Activated naive CD8-positive, alpha-beta T cell treated with anti-CD3 and anti-CD28 coated beads, Interleukin-2, amount 10 ng/mL, durations not matched to agents 7 days and 5 days (primary cell): ENCODE measurements at places on chromosomes 6 and 20. TPM values are rescaled to one million over a fixed set of nuclear protein-coding genes. Genes with fewer than 3 reads are reported as not detected.

GRCh38 chr6:104548297-104548696 is 311.4 kb downstream of the HACE1 start:
- no peak for DNase-seq

GRCh38 chr6:168683621-168684020 is 242.6 kb downstream of the SMOC2 start:
- DNase-seq, result no peak

- DNase-seq, result no peak
Observed at GRCh38 chr6:161744211-161745067, 470.6 kb upstream of the AGPAT4 start.

DNA sequence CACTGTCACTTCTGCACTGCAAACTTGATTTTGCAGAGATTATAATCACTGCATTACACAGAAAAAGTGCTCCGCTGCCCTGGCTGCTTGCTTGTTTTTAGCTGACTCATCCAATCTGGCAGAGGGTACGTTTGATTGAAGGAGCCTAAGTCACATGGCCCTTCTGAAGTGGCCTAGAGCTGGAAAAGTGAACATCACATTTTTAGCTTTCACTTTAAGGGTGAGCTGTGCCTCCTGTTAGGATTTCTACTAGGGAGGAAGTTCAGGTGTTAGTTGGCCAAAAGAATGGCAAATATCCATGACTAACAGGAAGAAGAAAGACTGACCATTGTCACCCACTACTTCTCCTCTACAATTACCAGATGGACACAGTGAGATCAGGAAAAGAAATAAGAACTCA is 889.1 kb upstream of the MAP3K7 start:
- no peak for DNase-seq

- no peak for DNase-seq
Observed at GRCh38 chr6:106147476-106147875, 61.3 kb downstream of the PRDM1 start.

DNA sequence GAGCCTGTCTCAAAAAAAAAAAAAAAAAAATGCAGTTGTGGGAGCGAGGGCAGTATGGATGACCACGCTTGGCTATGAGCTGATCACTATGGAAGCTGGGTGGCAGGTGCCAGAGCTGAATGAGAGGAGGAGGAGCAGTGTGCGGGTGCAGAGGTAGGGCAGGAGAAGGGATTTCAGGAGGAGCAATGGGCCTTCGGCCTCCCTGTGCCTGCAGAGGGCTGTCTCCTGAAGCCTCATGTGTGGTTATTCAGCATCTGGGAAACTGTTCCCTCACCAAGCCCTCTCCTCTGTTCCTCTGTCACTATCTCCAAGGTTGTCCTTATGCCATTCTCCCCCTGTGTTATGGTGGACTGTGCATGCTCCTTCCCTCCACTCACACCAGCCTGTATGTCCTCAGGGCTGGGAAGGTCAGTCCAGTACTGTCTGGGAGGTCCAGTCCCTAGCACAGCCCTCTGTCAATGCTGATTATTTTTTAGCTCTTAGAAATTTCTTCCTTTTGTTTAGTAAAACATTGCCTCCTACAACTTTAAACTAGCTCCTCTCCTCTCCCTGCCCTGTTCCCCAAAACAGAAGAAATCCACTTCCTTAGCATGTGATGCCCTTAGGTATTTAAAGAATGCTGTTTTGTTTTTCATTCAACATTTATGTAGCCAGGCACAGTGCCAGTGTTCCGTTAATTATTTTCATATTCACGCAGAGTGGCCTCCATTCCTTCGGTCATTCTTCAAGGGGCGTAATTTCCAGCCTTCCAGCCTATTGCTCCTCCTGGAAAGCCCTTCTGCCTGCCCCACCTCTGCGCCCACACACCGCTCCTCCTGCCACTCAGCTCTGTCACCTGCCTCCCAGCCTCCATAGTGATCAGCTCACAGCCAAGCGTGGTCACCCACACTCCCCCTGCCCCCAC is 48.9 kb downstream of the CNBD2 start:
- no peak for DNase-seq

GRCh38 chr6:14641423-14642135 is 524.0 kb downstream of the CD83 start:
- no peak for DNase-seq

- DNase-seq, result no peak
Observed at GRCh38 chr6:113995634-113996033, 24.7 kb upstream of the HDAC2 start.

DNA sequence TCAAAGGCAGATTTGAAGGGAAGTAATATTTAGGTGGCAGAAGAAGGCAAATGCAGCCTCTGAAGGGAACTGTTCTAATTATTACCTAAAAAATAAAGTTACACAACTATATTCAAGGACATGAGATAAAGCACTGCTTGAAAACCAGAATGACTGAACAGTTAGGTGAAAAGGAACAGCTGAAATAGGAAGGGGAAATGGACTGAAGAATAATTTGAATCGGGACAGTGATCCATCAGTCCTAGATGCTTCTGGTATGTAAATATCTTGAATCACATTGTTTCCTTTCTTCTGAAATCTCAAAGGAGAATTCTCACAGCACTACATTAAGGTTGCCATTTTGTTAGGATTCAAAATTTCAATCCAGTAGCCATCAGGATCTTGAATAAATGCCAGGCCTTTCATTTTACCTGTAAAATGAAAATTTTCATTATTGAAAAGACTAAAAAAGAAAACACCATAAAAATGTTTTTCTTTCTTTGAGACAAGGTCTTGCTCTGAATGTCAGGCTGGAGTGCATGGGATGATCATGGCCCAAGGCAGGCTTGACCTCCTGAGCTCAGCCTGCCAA is 25.9 kb downstream of the GLO1 start:
- DNase-seq, result no peak

- DNase-seq, result no peak
Observed at GRCh38 chr6:134436281-134436815, 118.4 kb upstream of the SGK1 start.

DNA sequence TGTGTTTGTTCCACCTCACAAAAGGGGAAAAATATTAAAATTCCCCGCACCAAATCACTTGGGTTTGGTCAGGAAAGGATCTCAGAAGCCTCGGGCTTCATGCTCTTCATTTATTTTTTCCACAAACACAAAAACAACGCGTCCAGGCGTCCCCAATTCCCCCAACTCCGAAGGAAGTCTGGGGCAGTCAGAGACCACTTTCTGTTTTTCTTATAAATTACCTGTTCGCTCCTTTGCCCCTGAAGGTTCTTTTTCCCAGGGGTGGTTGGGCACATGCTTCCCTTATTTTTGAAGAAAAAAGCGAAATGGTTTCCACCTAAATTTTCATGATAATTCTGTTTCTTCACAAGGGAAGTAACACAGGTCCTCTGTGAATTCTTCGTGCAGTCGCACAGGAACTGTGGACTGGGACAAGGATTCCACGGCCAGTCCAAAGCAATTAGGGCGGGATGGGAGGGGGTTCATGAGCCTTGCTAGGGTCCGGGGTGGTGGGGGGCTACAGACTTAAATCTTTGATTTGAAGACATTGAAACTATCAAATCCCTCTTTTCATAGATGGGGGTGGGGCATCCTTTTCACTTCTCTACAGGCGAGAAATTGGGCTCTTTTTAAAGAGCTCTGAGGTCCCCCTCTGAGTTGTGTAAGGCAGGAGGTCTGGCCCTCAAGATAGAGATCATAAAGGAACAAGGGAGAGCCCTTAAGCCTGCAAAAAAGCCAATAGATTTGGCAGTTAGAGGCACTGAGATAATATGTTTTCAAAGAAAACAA is 30.5 kb upstream of the HFE start:
- DNase-seq, result no peak

GRCh38 chr6:106469882-106470281 is 109.4 kb downstream of the CRYBG1 start:
- no peak for DNase-seq

DNA sequence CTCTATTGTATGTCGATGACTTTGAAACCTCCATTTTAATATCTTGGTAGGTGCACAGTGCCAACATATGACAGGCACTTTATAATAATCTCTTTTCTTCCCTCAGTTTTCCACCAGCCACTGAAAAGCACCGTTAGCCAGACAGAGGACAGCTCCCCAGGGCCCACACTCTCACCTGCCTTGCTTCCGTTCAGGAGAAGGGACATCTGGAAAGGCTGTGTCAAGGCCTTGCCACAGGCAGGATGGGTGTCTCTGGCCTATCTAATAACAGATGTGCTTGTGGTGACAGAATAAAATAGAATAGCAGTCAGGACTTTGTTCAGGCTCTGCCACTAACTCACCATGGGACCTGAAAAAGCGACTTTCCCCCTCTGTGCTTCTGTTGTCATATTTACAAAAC is 75.5 kb upstream of the CCDC167 start:
- DNase-seq, result no peak

DNA sequence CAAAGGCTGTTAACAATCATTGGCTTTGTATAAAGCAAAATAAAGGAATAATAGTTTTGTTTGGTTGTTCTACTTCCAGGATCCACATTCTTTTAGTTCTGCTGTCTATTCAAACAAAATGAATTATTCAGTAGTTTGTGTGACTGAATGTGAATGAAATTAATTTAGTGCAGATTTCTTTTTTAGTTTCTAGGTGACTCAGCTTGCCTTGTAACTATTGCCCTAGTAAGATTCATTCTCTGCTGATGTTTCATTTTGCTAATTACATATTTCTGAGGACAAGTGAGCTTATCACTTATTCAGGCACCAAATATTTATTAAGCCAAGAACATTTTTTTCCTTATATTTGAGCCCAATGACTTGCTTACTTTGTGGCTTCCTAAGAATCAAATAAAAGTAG is 46.5 kb upstream of the RIPOR2 start:
- DNase-seq, result no peak

- no peak for DNase-seq
Observed at GRCh38 chr6:71608646-71609045, 277.7 kb upstream of the RIMS1 start.

GRCh38 chr20:36298061-36298460 is 8.1 kb upstream of the DLGAP4 start:
- no peak for DNase-seq

- no peak for DNase-seq
Observed at GRCh38 chr20:46112430-46113112, 5.5 kb upstream of the CD40 start.

The GABBR1 gene
- 20.7 TPM for total RNA-seq

The CALHM5 gene
- not detected for total RNA-seq

The PLAGL1 gene
- 11.3 TPM for total RNA-seq

The UTRN gene
- total RNA-seq, result 199 TPM
